ENCODE measurements at places on chromosomes 1 and 21.

- peak; percentile 83 for DNase-seq
These were observed 5.7 kb upstream of the MOB3C start for GRCh38 chr1:46622344-46622743.

DNA sequence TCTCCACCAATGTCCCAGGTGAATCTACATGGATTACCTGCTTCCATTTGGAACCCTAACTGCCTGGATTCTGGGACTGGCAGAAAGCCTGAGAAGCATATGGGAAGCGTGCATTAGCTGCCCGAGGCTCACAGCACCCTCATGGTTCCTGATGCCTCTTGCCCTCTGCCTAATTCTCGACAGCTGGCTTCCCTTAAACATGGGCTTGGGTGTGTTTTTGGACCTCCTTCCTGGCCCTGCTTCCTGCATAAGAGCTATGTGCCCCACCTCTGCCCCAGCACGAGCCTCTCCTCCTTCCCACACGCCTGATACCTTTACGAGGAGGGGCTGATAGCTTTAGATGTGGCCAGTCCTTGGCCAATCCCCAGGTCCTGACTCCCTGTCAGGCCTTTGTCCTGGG, 152.4 kb upstream of the HMGB4 start:
- DNase-seq, result no peak

GRCh38 chr1:21940492-21940891, 3.4 kb upstream of the HSPG2 start:
- no peak for DNase-seq

DNA sequence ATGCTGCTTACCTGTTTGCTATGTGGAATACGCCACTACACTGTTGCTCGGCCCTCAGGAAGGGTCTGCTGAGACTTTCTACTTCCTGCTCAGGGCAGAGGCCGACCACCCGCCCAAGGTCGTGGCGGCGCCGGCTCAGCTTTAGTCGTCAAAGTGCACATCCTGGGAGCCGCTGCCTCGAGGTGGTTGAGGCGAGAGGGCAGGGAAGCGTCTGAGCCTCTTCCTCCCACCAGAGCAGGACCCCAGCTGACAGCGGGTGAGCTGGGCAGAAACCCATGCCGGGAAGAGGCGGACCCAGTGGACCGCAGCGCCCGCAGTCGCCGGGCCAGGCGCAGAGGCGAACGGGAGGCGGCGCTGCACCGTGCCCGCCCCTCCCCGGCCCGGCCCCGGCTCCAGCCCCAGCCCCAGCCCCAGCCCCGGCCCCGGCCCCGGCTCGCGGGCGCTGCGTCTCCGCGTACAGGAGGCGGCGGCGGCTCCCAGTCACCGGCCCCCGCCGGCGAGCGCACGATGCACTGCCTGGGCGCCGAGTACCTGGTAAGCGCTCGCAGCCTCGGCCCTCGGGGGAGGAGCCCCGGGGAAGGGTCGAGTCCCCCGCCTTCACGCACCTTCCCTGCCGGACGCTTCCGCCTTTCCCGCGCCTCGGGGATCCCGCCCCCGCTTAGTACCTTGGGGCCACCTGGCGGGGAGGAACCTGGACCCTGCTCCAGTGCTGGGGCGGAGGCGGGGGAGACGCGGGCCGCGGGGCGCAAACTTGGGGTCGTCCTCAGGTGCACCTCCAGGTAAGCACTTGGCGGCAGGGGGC, at the start of gene SLC44A3:
TSS of gene SLC44A3 (plus strand) at position 413 of the 802 bp plus-strand sequence. CDS start at position 508, 95 bp downstream.
- DNase-seq, result peak; percentile 60

DNA sequence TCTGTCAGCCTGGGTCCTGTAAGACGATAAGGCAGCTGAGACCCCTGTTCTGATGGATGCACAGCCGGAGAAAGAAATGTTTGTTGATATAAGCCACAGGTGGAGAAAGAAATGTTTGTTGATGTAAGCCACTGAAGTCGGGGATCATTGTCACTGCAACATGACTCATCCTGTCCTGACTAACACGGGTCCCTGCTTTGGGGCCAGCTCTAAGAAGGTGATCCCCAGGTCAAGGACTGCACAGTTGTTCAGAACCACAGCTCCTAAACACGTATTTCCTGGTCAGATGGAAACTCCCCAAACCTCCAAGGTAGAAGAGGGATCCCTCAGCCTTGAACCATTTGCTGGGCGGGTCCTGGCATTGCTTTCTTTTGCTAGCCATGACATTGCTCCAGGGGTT, 86.4 kb upstream of the IGSF21 start:
- DNase-seq, result no peak

DNA sequence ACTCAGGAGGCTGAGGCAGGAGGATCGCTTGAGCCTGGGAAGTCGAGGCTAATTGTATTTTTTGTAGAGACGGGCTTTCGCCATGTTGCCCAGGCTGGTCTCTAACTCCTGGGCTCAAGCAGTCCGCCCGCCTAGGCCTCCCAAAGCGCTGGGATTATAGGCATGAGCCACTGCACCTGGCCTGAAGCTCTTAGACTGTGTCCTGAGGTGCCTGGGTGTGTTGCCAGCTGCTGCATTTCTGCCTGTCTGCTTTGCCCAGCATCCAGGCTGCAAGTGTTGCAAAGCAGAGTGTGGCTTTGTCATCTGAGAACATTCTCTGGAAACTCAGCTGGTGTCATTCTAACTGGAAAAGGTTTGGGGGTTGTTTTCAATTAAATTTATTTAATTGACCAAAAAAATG, 105.0 kb downstream of the HUNK start:
- DNase-seq, result no peak

DNA sequence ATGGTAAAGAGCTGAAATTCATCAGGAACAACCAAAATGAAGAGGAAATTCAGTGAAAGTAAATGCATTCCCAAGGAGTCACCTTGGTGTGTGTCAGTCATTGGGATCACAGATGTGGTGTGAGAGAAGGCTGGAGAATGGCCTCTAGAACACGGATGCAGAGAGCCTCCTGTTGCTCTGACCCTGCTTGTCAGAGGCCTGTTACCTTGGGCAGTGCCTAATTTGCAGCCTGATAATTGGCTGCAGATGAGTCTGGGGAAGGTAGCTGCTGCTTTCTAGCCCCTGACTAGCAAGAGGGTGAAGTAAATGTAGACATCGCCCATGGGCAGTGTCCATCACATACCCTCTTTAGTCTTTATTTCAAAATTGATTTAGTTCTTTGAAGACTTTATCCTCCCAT, 3.3 kb downstream of the GCSAML start:
- no peak for DNase-seq

DNA sequence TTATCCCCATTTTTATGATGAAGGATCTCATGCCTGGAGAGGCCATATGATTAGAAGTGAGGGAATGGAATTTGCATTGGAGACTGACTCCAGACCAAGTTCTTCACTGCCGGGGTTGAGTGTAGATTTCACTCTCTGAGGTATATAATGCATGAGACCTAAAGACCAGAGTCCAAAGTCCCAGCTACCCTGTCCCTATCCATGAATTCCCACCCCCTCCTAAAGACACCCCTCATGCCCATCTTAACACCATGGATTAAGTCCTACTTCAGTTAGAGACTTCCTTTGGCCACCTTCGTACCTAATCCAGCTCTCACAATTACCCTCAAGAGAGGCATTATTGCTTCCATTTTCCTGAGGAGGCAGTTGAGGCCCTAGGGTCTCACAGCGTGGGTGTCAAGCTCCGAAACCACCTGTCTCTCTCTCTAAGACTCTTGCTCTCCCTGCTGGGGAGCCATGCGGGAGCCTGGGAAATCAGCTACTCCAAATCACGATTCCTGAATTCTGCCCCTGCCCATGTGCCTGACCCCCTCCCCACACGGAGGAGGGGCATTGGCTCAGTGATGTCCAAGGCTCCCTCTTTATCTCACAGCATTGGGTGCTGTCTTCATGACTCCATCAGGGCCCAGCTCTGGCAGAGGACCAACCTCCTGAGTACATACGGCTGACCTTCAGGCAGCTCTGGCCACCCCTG, 11.7 kb upstream of the FOXO6 start:
- no peak for DNase-seq

DNA sequence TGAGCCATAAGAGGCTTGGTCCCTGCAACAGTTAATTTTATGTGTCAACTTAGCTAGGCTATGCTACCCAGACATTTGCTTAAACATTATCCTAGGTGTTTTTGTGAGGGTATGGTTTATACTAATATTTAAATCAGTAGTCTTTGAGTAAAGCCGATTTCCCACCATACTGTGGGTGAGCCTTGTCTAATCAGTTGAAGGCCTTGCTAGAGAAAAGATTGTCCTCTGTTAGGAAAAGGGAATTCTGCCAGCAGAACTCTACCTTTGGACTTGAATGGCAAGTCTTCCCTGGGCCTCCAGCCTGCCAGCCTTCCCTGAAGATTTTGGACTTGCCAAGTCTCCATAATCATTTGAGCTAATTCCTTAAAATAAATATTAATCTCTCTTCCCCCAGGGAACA, 23.9 kb downstream of the RHBDL2 start:
- DNase-seq, result no peak

DNA sequence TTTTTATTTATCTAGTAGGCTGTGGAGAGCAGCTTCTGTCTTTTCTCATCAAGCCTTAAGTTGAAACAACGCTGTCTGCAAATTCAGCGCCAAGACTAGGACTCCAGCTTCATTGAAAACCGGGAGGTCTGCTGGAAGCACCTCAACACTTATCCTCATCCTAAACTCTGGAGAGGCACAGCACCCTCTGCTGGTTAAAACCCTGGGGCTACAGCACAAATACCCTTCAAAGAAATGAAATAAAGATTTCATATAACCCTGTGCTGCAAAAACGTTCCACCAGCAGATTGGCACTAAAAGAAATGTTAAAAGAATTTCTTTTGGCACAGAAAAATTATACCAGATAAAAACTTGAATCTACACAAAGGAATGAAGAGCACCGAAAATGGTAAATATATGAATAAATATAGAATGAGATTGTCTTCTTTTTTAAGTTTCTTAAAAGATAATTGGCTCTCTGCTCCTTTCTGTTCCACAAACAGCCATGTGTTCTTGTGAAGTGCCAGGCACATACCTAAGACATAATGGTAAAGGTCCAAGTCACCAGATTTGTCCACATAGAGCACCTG, 227.7 kb upstream of the SAMSN1 start:
- DNase-seq, result no peak

DNA sequence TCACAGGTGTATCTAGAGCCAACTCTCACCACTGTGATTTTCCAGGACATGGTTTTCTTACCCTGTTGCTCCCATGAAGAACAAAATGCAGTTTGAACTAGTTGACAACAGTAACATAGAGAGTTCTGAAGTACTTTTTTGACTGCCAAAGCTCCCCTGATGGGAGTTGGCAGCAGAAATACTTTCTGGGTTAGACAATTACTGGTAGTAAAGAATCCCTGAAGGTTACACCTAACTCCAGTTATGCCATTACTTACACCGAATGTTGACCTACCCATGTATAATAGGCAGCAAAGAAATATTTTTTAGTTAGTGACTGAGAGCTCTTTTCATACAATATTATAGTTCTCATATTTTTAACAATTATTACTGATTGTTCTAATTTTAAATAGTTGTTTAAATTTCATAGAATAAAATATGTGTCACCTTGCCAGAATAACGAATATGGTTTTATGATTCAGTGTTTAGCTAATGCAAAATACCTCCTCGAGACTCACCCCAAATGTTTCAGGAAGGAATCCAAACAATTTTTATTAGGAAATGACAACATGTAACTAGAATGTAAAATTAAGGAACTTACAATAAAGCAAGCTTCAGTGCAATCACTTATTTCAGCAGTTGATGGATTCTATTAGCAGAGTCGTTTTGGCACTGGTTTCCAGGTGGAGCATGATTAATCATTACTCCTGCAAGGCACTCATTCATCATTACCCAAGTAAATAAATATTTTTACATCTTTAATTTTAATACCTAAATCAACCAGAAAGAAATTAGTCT, 237.6 kb downstream of the MRPL39 start:
- peak; percentile 44 for DNase-seq

GRCh38 chr1:84377480-84378095, 20.7 kb upstream of the DNASE2B start:
- peak; percentile 92 for DNase-seq

GRCh38 chr1:205604825-205605505, 26.8 kb downstream of the ELK4 start:
- peak; percentile 28 for DNase-seq

GRCh38 chr1:192795916-192796618, 12.8 kb upstream of the RGS2 start:
- DNase-seq, result no peak

DNA sequence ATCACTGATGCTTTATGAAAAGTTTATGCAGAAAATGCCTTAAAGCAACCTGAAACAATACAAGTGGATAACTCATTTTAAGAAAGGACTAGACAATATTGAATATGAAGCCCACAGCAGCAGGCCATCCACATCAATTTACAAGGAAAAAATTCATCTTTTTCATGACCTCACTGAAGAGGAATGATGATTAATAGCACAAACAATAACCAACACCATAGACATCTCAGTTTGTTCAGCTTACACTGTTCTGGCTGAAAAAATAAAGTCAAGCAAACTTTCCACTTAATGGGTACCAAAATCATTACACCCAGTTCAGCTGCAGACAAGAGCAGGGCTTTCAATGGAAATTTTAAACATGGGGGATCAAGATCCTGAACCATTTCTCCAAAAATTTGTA, 380.6 kb upstream of the NEGR1 start:
- DNase-seq, result peak; percentile 8

GRCh38 chr1:218348628-218349071, 3.5 kb downstream of the TGFB2 start:
- DNase-seq, result no peak

DNA sequence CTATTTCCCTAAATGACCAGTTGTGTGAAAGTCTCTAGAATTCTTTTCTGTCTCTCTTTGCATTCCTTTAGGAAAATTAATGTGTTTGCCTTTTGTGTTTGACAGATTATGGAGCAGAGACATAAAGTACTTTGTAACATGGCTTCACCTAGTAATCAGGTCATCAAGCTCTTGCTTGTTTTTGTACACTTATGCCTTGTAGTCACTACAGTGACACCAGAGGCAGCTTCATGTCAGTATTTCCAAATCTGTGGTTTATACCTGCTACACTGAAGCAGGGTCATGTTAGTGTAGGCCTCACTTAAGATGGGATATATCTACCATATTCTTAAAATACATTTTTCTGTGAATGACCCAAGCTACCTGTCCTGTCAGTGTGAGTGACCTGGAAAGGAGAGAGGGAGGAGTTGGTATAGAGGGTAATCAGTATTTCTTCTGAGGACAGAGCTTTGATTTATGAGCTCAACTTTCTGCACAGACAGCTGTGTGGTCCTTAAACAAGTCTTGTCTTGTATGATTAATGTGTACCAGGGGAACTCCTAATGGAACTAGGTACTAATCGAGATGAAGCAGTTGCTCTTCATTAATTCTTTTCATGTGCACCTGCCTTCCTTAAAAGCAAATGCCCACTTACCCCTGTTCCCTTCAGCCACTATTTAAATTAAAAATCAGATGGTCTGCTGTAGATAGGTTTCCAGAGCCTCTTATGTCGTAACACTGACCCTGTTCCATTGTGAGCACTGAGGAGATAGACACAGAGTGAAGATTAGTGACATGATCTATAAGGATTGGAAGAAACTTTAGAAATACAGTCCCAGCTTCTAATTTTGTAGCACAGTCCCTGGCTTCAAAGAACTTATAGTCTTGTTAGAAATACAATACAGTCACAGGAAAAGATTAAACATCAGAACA, 45.7 kb downstream of the MACO1 start:
- DNase-seq, result no peak
